NCI-H510A treated with DMSO at 0.1 percent for 48 hours (cell line): ENCODE measurements at places on chromosomes 11 and 22.
A peak's percentile ranks its signal among the peaks of the same experiment; 100 is the strongest.

- DNase-seq: peak; percentile 86
These were observed at the start of gene LRRC10B for GRCh38 chr11:61507962-61508861. Gene LRRC10B (plus strand): TSS chr11:61508749. CDS start chr11:61508999, 250 bp downstream.

DNA sequence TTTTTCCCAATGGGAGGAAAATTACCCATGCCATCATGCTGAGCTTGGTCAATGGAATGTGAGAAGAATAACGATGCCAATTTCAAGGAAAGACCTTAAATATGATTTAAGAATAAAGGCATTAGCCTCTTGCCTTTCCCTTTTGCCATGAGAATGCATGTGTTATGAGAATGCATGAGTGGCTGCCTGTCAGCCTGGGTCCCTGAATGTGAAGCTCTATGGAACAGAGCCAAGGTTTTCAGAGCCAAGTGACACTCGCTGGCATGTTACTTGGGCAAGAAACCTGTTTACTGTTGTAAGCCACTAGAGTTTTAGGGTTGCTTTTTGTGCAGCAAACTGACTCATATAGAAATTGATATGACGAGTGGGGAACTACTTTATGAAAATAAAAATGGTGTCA is 75.7 kb downstream of the JRKL start:
- no peak for DNase-seq

GRCh38 chr11:119198925-119199324 is 7.2 kb upstream of the CBL start:
- DNase-seq: no peak

- no peak for DNase-seq
These were observed 97.8 kb downstream of the PKNOX2 start for GRCh38 chr11:125262194-125262829.

DNA sequence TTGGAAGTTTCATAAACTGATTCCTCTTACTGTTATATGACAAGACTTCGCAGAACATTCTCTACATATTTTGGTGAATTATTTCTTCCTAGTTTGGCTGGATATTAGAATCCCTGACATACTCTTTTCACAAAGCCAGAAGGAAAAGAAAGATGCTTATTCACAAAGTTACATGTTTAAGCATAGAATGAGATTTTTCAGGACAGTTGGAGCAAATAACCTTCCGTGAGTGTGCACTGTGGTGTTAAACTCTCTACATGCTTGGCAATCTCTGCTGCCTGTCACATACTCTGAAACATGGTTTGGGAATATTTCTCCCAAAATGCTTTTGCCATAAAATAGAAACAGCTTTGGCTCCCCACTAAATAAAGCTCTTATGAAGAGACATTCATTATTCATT is 230.0 kb upstream of the MTNR1B start:
- DNase-seq: no peak

GRCh38 chr22:45933506-45934167 is 43.3 kb downstream of the WNT7B start:
- DNase-seq: no peak

GRCh38 chr22:30717331-30717921 is 22.8 kb downstream of the OSBP2 start:
- no peak for DNase-seq

DNA sequence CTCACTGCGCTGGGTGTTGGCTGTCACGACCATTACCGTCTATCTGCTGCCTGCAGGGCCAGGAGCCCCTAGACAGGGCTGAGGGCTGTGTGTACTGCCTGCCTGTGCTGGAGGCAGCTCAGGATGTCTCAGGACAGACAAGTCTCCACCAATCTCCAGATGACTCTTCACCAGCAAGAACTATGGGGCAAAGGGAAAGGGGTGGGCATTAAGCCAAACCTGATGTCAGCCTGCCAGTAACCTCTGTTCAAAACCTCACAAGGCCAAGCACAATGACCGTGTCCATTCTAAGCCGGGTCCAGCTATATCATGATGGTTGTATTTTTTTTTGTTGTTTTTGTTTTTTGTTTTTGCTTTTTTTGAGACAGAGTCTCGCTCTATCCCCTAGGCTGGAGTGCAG is 31.6 kb downstream of the MAFF start:
- no peak for DNase-seq

DNA sequence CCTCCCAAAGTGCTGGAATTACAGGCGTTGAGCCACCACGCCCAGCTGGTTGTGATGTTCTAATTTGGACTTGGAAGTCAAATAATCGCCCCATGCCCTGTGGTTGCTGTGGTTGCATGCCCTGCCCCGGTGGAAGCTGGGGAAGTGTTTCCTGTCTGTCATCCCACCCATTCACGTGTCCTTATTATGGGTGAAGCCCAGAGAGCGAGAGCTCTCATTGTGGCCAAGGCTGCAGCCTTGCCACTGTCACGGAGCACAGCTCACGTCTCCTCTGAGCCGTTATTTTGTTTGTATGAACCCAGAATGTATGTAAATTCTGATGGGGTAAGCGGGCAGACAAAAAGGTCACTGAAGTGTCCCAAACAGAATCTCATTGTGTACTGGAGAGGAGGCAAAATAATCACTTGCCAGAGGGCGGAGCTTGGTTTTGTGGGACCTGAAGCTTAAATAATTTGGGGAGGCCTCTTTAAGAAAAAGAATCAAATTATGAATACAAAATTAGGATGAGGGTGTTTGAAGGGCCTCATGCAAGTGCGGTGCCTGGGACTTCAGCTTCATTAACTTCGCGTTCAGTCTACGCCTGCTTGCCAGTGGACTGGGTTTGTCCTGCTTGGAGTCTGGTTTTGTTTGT is 25.8 kb upstream of the TREH start:
- no peak for DNase-seq

DNA sequence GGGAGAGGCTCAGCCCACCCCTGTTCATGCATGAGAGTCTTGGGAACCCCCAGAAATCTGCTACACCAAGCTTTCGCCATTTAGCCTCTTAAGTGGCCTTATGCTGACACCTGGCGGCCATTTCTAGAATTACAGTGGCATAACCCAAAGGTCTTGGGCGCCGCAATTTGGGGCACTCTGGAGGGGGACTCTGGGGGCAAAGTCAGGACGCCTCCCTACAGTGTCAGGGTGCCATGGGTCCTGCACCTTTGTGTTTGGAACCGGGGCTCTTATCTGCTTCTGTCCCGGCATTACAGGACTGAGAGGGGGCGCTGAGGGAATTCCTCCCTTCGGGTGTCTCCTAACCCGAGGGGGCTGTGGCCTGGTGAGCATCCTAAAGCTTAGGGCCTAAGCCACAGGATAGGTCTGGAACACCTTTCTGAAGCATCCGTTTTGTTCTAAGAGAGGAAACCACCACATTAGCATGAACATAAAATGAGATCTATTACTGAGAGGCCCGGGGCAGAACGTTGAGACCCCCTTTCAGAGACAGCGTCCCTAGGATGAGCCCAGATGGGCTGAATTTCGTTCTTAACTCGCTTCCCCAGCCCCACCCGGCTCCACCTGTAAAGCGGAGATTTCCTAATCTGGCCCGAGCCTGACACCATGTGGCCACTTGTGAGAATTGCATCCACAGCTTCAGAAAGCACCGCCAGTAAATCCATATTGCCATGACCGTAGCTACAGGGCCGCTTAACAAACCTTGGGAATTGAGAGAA is 9.3 kb downstream of the INS start:
- peak; percentile 7 for DNase-seq

DNA sequence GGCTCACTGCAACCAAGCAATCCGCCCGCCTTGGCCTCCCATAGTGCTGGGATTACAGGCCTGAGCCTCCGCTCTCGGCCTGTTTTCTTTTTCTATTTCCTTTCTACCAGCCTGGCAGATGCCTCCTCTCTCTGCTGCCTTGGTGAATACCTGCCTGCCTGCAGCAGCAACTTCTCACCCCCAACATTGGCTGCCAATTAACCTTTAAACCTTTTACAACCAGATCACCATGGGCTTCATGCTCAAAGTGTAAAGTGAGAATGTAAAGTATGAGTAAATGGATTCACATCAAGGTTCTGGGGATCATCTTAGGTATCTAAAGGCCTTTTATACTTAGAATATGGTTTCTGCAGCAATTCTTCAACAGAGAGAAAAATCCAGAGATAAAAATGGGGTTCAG is 13.0 kb upstream of the FCHSD2 start:
- DNase-seq: no peak

- DNase-seq: no peak
These were observed 55.4 kb upstream of the BID start for GRCh38 chr22:17829695-17830042.

GRCh38 chr11:124070915-124071622 is 29.9 kb upstream of the OR10G7 start:
- no peak for DNase-seq

- DNase-seq: no peak
These were observed 3.4 kb downstream of the OR9Q2 start for GRCh38 chr11:58192229-58192628.

GRCh38 chr22:21445437-21446127 is 21.6 kb upstream of the TMEM191C start:
- no peak for DNase-seq

GRCh38 chr22:49882519-49883293 is 29.1 kb downstream of the ZBED4 start:
- DNase-seq: no peak

GRCh38 chr22:49724893-49725489 is 102.7 kb downstream of the BRD1 start:
- peak; percentile 36 for DNase-seq

GRCh38 chr11:22037505-22037904 is 155.4 kb upstream of the ANO5 start:
- no peak for DNase-seq

DNA sequence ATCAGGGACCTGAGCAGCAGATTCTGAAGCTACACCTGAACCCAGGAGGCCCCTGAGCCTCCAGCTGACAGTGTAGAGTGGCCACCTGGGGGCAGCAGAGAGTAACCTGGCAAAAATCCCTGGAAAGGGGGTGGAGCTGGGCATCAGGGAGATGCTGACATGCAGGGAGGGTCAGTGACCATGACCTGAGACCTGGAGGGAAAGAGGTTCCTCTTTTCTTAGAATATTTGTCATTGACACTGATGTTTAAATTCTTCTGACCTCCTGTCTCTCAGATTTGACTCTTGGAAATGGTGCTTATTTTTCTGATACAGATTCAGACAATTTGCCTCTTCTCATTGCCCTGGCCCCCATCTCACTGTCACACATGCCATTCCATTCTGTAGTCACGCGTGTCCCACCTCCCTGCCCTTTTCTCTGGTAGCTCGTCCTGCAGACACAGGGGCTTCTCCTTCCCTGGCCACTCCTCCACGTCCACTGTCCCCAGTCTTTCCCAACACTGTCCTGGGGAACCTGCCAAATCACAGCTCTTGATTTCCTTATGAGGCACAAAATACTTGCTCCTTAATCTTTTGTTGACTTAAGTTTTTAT is 117.2 kb upstream of the IGLL5 start:
- peak; percentile 43 for DNase-seq

DNA sequence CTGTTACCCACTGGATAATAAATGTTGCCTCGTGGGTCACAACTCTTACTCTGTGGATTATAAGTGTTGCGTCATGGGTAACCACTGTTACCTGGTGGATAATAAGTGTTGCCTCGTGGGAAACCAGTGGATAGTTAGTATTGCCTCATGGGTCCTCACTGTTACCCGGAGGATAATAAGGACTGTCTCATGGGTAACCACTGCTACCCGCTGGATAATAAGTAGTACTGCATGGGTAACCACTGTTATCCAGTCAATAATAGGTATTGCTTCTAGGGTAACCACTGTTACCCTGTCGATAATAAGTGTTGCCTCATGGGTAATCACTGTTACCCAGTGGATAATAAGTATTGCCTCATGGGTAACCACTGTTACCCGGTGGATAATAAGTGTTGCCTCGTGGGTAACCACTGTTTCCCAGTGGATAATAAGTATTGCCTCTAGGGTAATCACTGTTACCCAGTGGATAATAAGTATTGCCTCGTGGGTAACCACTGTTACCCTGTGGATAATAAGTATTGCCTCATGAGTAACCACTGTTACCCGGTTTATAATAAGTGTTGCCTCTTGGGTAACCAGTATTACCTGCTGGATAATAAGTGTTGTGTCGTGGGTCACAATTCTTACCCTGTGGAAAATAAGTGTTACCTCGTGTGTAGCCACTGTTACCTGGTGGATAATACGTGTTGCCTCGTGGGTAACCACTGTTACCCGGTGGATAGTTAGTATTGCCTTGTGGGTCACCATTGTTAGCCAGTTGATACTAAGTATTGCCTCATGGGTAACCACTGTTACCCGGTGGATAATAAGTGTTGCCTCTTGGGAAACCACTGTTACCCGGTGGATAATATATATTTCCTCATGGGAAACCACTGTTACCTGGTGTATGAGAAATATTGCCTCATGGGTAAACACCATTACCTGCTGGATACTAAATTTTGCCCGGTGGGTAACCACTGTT is 15.7 kb upstream of the NXPE4 start:
- no peak for DNase-seq

- DNase-seq: no peak
These were observed 67.2 kb downstream of the MICAL3 start for GRCh38 chr22:17957204-17957603.

DNA sequence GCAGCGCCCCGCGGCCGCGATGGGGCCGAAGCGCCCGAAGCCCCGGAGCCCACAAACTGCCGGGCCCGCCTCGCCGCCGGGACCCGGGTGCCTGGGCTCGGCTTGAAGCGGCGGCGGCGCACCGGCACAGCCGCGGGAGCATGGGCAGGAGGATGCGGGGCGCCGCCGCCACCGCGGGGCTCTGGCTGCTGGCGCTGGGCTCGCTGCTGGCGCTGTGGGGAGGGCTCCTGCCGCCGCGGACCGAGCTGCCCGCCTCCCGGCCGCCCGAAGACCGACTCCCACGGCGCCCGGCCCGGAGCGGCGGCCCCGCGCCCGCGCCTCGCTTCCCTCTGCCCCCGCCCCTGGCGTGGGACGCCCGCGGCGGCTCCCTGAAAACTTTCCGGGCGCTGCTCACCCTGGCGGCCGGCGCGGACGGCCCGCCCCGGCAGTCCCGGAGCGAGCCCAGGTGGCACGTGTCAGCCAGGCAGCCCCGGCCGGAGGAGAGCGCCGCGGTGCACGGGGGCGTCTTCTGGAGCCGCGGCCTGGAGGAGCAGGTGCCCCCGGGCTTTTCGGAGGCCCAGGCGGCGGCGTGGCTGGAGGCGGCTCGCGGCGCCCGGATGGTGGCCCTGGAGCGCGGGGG is 346 bp downstream of the FJX1 start:
- DNase-seq: no peak

- DNase-seq: no peak
These were observed 7.0 kb downstream of the USH1C start for GRCh38 chr11:17537261-17537660.

GRCh38 chr11:45470151-45470793 is 184.1 kb upstream of the SYT13 start:
- no peak for DNase-seq

DNA sequence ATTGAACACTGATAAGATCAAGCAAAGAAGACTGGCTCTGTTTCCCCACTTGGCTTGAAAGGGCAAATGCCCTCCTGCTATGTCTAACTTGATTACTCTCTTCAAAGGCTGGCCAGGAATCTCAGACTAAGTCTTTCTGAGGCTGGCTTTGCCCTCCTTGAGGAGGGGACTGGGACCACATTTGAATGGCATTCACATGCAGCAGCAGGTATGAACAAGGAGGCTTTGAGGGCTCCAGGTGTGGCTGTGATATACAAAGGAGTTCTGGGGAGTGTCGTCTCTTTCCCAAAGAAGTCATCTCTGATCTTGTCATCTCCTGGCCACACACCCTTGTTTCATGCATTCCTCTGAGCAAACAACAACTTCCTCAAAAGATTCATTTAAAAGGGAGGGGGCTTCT is 130.8 kb downstream of the ARL14EP start:
- DNase-seq: no peak
